ENCODE measurements at places on chromosomes 5 and 9.

DNA sequence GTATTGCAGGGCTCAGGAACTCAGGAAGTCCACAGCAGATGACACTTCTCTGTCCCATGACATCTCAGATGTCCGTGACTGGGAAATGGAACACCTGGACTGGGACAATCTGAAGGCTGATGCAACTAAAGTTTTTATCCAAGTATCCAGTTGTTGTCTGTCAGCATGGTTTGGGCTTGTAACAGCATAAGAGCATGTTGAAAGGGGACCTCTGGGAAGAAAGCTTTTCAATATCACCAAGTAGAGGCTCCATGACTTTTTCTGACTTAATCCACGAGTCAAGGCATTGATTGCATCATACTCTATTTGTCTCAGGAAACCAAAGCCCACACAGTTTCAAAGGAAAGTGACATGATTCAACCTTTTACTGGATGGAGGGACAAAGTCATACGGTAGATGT, 807.7 kb downstream of the MTRR start:
- no peak for DNase-seq

DNA sequence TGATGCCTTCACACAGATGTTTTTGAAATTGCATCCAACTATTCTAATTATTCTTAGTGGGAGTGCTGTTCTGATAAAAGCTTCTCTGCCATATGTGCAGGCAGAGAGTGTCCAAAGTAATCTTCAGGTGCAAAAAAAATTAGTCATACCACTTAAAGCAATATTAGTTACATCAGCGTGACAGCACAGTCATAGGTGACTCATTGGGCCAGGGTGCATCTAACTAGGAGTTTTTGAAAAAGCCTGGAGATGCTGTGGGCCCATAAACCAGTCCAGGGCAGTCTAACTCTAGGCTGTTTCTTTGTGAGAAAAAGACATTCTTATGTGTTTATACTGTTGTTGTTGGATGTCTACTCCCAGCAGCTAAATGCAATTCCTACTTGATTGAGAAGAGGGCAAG, 33.0 kb upstream of the C6 start:
- DNase-seq: peak; percentile 92

- DNase-seq: no peak
Measured at GRCh38 chr5:76269259-76269931, 133.7 kb upstream of the IQGAP2 start.

GRCh38 chr9:94533155-94533554, 21.7 kb upstream of the PCAT7 start:
- DNase-seq: no peak

GRCh38 chr9:30010691-30011090, 2373.8 kb upstream of the ACO1 start:
- no peak for DNase-seq

DNA sequence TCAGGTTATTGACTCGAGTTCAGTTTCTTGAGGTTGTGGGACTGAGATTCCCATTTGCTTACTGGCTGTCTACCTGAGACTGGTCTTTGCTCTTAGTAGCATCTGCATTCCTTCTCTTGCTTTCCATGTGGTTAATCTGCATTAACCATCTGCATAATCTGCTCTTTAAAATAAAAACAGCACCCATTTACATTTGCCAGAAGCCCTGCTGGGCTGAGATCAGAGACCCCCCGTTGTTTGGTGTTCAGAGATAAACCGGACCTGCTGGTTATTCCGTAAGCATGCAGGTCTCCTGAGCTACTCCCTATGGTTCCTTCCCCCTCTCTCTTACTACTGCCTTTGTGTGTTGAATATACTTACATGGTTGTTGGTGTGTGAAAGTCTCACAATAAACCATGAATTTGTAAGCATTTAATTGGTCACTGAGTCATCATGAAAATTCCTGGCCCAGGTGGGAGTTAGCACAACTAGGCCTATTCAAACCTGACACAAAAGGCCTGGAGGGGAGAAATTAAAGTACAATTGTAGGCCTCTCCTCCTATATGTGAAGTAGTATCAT, 396.7 kb downstream of the MRPS30 start:
- DNase-seq: no peak

GRCh38 chr9:130119519-130120298, 52.5 kb upstream of the NCS1 start:
- DNase-seq: no peak

DNA sequence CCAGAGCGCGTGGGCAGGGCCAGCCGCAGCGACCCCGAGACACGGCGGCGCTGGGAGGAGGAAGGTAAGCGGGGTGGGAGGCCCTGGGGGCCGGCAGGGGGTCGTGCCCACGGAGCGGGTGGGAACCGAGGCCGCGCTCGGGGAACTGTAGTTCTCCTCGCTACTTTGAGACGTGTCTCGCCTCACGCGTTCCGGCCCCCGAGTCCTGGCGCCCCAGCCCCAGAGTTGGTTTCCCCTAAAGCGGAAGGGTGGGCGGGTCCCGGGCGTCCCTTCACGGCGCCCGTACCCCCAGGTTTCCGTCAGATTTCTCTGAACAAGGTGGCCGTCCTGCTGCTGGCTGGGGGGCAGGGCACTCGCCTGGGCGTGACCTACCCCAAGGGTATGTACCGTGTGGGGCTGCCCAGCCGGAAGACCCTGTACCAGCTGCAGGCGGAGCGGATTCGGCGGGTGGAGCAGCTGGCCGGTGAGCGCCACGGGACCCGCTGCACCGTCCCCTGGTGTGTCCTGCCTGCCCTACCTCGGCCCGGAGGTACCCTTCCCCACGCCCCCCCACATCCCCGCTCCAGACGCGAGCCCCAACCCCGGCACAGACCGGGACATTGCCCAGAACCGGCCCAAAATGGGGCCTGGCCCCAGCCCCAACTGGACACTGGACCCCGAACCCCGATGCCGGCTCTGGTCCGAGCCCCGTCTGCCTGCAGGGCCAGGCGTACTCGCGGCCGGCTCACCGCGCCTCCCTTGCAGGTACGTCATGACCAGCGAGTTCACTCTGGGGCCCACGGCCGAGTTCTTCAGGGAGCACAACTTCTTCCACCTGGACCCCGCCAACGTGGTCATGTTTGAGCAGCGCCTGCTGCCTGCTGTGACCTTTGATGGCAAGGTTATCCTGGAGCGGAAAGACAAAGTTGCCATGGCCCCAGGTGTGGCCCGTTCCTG, 709 bp downstream of the UAP1L1 start:
- DNase-seq: no peak

- DNase-seq: no peak
Measured at GRCh38 chr5:164518067-164518740, 1012.8 kb downstream of the MAT2B start.

GRCh38 chr5:1728846-1729245, 70.8 kb downstream of the MRPL36 start:
- DNase-seq: no peak

- no peak for DNase-seq
Measured at GRCh38 chr9:87338088-87338989, 159.3 kb upstream of the DAPK1 start.

DNA sequence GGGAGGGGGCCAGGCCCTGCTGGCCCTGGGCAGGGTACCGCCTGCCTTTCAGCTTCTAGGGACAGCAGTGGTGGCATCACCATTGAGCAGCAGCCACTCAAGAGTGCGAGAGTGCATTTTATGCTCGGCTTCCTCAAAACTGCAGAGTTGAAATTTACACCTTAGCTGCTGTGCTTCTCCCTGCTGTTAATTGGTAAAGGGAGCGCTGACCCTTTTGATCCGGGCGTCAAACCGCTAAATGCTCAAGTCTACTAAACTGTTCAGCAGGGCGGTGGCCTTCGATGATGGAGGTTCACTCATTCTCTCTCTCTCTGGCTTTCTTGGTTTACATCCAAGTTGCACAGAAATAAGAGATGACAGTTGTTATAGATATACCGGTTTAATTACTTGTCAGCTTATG, 368.6 kb upstream of the IRX2 start:
- no peak for DNase-seq

DNA sequence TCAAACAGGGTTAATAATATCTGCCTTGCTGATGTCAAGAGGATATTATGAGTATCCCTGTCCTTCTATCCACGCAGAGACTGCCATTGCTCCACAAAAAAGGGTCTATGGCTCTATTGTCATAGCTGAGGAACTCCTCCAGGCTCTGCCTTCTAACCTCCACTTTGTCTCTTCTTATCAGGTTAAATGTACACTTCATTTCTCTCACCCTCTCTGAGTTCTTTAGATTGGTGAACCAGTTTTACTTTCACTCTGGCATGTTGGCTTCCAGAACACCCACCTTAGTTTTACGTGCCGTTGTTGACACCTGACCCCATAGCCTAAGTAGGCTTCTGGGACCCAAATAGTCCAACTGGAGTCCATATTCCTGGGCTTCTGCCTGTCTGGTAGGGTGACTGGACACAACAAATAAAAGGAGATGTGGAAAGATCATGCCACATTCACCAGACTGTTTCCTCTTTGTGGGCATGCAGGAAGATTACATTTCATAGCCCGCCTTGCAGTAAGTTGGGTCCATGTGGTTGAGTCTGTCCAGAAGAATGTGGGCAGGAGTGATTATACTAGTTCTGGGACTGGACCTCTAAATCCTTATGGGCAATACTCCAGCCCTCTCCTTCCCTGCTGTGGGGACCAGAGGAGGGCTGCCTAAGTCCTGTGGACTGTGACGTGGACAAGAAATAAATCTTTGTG, 350.4 kb upstream of the CLINT1 start:
- DNase-seq: no peak

- DNase-seq: peak; percentile 32
Measured at GRCh38 chr5:10635867-10636350, 72.0 kb downstream of the ANKRD33B start.

GRCh38 chr5:1468247-1468612, 23.0 kb upstream of the SLC6A3 start:
- DNase-seq: no peak

DNA sequence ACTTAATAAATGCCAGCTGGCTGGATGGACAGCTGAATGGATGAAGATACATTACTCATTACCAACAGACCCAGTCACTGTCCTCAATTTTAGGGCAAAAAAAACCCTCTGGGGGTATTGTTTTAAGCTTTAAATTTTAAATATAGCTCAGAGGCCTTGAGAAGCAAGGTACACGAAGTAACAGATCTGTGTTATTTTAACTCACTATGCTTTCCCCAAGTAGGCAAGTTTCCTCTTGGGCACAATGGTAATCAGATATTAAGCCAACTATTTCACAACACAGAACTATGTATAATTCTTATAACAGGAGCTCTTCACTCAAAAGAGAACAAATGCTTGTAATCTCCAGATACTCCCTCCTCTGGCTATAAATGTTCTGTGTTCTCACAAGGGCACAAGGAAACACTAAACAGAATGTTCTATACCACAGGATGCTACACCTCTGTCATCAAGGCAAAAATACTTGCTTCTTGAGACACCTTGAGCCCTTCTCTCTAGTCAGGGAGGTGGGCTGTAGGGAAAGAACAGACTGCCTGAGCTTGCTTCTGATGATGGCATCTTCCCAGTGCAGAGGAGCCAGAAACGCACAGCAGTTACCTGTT, 443.8 kb downstream of the SPOCK1 start:
- DNase-seq: no peak

- DNase-seq: no peak
Measured at GRCh38 chr5:131532031-131532640, 102.9 kb downstream of the RAPGEF6 start.

GRCh38 chr9:120725907-120726306, 11.6 kb upstream of the MEGF9 start:
- no peak for DNase-seq

- no peak for DNase-seq
Measured at GRCh38 chr9:115154617-115155016, 36.7 kb upstream of the TNC start.

GRCh38 chr9:75866273-75866871, 24.1 kb upstream of the PCSK5 start:
- DNase-seq: peak; percentile 67

DNA sequence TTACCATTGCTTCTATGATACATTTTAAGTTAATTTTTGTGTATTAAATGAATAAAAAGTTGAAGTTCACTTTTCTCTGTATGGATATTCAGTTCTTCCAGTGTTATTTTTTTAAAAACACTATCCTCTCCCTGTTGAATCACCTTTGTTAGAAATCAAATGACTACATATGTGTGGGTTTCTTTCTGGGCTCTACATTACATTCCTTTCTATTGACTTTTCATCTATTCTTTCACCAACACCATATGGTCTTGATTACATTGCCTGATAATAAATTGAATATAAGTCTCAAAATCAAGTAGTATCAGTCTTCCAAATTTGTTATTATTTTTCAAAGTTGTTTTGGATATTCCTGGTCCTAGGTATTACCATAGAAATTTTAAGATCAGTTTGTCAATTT, 7.3 kb upstream of the RASEF start:
- DNase-seq: peak; percentile 55

GRCh38 chr9:112032009-112032408, 135.4 kb downstream of the UGCG start:
- DNase-seq: no peak

- DNase-seq: no peak
Measured at GRCh38 chr9:110785166-110785565, 116.6 kb downstream of the MUSK start.

- DNase-seq: peak; percentile 21
Measured at GRCh38 chr5:119250946-119251901, 104.6 kb upstream of the TNFAIP8 start.

DNA sequence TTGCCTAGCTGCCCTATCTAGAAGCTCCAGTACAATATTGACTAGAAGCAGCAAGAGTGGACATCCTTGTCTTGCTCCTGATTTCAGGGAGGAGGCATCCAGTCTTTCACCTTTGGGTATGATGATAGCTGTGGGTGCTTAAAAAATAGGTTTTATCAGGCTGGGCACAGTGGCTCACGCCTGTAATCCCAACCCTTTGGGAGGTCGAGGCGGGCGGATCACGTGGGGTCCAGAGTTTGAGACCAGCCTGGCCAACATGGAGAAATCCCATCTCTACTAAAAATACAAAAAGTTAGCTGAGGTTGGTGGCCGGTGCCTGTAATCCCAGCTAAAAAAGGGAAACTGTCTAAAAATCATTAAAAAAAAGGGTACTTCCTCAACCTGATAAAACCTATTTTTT, 2.0 kb upstream of the CAMSAP1 start:
- DNase-seq: no peak

GRCh38 chr5:130109152-130109551, 204.9 kb downstream of the CHSY3 start:
- peak; percentile 56 for DNase-seq

DNA sequence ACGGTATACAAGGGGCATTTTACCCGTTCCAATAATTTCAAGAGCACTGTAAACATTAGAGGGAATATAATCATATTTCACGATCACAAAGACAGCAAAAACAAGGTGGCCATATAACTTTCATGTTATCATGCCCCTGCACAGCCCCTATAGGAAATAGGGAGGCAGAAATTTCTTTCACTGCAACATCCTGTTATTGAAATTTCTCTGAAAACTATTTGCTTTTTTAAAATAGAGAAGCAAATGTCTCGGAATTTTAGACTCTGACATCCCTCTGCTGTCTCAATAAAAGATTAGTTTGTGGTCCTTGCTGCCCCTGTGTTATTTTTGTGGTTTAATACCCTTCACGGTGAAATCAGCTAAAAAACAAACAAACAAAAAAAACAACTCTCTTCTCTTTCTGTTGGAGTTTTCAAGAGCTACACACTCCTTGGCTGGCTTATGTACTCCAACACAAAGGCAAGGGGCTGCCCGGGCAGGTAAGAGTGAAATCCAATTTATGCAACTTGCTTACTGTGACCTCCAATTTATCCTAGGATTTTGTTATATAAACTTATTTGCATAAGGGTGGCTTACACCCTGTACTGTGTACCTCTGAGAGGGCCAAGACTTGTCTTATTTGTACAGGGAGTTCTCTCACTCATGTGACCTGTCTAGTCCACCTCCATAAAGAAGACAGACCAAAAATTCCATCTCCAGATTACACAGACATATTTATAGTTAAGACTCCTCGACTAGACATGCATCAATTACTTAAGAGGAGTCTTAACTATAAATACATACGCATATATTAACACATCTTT, 223.6 kb downstream of the MLLT3 start:
- no peak for DNase-seq

All from epithelial cell of esophagus (primary cell).